ENCODE measurements at places on chromosomes 5 and 9. TPM values are rescaled to one million over a fixed set of nuclear protein-coding genes. Genes with fewer than 3 reads are reported as not detected.

IFNA13 gene
- total RNA-seq, result not detected

ZNF883 gene
- total RNA-seq, result 0.83 TPM

DNA sequence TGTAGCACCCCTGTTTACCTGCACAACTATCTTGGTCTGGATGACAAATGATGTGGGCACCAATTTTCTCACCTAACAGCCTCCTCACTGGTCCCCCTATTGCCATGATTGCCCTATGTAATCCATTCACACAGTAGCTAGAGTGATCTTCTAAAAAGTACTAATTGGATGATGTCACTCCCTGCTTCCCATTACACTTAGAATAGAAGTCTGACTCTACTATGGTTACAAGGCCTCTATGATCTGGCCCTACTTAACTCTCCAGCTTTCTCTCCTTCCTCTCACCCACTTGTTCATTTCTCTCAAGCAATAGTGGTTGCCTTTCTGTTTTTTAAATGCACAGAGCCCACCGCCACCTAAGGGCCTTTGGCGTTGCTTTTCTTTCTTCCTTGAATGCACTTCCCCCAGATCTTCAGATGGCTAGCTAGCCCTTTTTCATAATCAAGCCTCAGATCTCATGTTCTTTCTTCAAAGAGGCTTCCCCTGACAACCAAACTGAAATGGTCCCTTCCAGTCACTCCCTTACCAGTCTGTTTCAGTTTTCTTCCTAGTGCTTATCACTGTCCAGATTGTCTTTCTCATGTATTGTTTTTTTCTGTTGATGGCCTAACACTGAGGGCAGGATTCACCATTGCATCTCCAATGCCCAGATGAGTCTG is 8.7 kb downstream of the IGIP start:
- no peak for DNase-seq

DNA sequence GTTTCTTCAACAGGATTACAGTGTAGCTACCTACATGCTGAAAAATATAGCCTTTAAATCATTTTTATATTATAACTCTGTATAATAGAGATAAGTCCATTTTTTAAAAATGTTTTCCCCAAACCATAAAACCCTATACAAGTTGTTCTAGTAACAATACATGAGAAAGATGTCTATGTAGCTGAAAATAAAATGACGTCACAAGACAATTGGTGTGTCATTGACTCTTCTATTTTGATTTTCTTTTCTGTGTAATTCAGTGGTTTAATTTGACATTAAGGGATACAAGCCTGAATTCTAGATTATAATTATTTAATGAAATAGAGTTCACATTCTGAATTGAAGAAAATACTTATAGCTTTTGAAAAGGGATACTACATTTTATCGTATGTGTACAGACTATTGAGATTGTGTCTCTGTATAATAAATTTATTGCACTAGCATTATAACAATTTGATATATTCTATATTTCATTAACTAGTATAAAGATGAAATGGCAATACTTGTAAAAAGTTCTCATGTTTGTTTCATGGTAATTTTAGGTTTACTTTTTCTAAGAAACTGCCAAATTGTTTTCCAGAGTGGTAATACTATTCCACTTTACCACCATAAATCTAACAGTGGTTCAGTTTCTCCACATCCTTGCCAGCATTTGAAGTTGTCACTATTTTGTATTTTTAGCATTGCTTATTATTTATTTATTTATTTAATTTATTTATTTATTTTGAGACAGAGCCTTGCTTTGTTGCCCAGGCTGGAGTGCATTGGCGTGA is 18.7 kb downstream of the ANXA1 start:
- DNase-seq, result no peak

- no peak for DNase-seq
Observed at GRCh38 chr9:133637451-133638055, 1.4 kb downstream of the DBH start.

DNA sequence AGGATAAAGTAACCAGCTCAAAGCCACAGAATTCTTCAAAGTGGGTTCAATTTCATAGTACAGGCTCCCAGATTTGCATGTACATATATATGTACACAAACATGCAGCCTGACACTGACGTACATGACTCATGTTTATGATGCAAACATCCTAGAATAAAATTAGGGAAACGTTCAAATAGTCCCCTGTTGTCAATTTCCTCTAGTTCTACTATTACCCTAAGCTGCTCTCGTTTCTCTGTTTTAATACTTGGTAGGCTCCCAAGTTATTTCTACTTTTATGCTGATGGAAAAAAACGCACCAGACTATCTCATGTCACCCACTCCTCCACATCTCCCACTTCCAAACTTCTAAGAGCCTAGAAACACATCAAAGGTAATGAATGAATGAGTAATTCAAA is 229.7 kb downstream of the EPB41L4A start:
- DNase-seq, result no peak

DNA sequence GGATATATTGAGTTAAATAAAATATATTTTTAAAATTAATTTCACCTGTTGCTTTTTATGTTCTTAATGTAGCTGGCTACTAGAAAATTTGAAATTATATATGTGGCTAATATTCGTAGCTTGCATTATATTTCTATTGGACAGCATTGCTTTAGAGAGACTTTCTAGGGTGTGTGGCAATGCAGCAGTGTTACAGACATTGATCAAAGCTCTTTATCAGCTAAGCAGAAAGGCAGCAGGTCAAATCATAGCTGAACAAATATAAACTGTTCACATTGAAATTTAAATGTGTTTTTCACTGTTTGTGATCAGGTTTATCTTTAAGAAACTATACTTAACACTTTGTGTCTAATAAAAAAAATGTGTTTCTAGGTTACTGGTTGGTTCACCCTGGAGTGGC is 52.6 kb downstream of the ITGA2 start:
- no peak for DNase-seq

- no peak for DNase-seq
Observed at GRCh38 chr9:91191411-91192380, 170.0 kb downstream of the AUH start.

- DNase-seq, result no peak
Observed at GRCh38 chr5:7779019-7780005, 71.6 kb downstream of the CFAP90 start.

IFNA21 gene
- not detected for total RNA-seq

DNA sequence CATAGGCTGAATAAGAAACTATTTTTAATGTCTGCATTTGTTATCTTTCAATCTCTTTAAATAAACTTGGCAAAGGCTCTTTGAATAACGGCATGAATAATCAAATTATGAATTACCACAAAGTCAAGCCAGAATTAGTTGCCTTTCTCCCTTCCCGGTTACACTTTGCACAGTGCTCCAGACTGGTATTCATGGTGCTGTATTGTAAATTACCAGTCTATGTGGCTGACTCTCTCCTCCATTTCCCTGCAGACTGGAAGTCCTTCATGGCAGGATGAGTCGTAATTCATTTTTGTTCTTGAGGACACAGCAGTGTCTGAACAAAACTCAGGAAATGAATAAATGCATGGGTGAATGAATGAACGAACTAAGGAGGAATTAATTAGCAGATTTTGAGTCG is 142.9 kb downstream of the GNA14 start:
- no peak for DNase-seq

SNX2 gene
- 54.7 TPM for total RNA-seq

DNA sequence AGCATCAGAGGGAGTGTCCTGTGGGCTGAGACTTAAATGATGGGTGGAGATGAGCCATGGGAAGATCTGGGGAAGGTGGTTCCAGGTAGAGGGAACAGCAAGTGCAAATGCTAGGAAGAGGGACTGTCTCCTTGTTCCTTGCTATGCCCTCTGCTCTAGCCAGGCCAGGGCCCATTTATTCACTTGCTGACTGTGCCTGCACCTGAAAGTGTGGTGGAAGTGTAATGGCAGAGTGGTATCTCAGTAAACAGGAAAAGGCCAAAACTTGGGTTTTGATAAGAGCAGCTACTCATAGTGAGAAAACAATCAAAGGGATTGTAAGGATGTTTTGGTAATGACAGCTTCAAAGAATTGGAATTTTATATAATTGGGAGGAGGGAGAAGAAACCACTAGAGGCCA is 32.4 kb downstream of the TLE4 start:
- no peak for DNase-seq

- DNase-seq, result no peak
Observed at GRCh38 chr5:65255294-65255693, 226.4 kb downstream of the ADAMTS6 start.

GRCh38 chr5:157204765-157205164 is 24.1 kb downstream of the ITK start:
- DNase-seq, result no peak

- no peak for DNase-seq
Observed at GRCh38 chr5:53956632-53957031, 353.7 kb downstream of the ARL15 start.

- no peak for DNase-seq
Observed at GRCh38 chr9:93346231-93347112, 105.0 kb upstream of the FAM120A start.
